Central memory CD8-positive, alpha-beta T cell (primary cell): ENCODE measurements at places on chromosomes 1 and 21.

- no peak for DNase-seq
These were observed 169.6 kb downstream of the TGFB2 start for GRCh38 chr1:218514689-218515088.

DNA sequence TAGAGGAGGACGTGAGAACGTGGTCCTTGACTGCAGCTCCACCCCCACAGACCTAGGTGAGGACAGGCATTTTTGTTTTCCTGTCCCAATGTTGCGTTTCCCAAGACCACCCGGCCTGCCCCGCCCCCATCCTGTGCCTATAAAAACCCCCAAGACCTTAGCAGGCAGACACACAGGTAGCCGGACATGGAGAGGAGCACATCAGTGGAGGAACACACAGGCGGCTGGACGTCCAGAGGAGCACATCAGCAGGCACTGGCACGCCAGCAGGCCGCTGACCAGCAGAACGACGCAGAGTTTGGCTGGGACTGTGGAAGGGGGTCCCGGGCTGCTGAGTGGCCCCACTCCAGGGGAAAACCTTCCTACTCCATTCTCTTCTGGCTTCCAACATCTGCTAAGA, 12.7 kb upstream of the HMGCL start:
- no peak for DNase-seq

DNA sequence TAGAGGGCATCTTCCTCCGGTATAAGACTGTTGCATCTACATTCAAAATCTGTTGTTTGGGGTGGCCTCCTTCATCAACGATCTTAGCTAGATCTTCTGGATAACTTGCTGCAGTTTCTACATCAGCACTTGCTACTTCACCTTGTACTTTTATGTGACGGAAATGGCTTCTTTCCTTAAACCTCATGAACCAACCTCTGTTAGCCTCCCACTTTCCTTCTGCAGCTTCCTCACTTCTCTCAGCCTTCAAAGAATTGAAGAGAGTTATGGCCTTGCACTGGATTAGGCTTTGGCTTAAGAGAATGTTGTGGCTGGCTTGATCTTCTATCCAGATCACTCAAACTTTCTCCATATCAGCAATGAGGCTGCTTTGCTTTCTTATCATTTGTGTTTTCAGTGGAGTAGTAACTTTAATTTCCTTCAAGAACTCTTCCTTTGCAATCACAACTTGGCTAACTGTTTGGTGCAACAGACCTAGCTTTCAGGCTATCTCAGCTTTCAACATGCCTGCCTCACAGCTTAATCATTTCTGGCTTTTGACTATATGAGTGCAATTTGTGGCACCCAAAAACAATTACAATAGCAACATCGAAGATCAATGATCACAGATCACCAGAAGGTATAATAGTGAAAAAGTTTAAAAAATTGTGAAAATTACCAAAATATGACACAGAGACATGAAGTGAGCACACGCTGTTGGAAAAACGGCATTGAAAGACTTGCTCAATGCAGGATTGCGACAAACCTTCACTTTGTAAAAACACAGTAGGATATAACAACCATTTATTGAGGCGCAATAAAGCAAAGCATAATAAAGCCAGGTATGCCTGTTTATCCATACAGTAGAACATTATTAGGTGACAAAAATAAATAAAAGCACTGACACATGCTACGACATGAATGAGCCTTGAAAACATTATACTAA, 56.7 kb upstream of the GFI1 start:
- no peak for DNase-seq

DNA sequence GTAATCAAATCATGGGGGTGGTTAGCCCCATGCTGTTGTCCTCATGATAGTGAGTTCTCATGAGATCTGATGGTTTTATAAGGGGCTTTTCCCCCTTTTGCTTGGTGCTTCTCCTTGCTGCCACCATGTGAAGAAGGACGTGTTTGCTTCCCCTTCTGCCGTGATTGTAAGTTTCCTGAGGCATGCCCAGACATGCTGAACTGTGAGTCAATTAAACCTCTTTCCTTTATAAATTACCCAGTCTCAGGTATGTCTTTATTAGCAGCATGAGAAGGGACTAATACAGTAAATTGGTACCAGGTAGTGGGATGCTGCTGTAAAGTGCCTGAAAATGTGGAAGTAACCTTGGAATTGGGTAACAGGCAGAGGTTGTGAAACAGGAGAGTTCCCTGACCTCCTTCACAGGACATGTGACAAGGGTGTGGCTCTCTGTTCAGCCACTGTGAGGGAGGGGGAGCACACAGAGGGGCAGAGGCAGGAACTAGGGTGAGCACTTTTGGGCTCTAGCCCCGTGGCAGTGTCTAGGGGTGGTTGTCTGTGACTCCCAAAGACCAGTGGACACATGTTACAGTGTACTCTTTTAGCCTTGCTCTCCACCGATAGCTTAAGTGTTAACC, 105.3 kb downstream of the BACH1 start:
- no peak for DNase-seq

DNA sequence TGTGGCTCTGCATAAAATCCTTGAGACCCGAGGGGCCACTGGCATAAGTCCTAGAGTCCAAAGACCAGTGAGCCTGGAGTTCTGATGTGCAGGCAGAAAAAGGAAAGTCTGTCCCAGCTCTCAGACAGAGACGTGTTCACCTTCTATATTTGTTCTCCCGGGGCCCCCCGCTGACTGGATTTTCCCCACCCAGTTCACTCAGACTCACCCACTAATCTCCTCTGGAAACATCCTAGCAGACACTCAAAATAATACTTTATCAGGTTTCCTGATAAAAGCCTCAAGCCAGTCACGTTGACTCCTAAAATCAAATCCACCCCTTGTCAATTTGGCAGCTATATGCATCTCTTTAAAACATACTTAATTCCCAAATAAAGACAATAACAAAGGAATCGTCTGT, 1084.2 kb upstream of the NCAM2 start:
- no peak for DNase-seq

DNA sequence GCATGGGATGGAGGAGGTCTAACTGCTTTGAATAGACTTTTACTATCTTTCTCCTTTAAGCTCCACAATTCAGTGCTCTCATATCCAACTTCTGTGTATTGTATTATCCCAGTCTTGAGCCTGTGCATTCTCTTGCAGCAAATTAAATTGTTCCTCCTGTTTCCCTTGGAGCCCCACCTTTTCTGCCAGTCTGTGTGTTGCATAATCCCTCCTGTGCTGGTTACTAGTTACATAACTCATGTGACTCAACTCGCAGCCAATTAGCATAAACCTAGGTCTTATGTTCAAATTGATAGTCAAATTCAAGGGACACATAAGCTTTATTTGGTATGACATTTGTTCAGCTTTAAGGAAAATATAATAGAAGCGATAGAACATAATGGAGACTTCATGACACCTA, 1863.5 kb downstream of the MRPL39 start:
- DNase-seq, result no peak

DNA sequence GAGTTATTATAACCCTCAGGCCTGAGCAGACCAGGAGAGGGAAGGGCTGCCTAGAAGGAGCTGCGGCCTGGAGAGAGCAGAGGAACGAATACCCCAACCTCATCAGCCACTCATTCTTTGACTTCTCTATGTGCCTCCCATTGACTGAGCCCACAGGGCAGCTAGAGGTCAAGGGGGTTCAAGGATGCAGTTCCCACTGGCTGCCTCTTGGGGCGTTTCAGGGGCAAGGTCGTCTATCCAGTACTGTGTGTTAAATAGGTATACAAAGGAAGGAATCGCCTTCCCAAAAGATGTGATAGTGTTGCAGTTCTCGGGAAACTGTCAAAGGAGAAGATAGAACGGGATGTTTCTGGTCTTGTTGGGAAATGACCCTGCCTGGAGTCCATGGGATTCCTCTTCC, 250.6 kb downstream of the PRDM2 start:
- DNase-seq, result no peak

DNA sequence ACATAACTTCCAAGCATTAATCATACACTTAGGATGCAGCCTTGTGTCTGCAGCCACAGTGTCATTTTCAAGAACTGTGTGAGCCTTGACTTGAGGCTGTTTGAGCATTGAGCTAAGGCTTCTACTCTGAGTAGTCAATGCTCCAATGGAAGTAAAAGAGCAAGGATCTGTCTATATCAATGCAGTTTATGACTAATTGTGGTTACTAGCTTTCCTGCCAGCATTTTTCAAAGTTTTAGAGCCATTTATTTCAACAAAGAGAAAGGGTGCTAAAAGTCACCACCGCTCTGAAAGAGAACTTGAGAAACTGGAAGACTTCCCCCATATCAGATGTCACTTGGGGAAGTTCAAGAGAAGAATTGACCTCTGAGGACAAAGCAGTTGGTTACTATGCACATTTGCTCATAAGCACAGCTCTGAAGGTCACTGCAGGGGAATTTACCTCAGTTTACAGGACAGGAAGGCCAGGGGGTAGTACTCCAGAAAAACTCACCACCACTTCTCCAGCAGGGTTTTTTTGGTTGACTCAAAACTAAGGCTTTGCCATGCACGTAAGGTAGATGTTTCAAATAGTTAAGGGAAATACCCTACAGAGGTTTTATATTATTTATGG, 24.5 kb upstream of the RGS1 start:
- no peak for DNase-seq

- no peak for DNase-seq
These were observed 8.6 kb downstream of the FNDC5 start for GRCh38 chr1:32861904-32862695.

DNA sequence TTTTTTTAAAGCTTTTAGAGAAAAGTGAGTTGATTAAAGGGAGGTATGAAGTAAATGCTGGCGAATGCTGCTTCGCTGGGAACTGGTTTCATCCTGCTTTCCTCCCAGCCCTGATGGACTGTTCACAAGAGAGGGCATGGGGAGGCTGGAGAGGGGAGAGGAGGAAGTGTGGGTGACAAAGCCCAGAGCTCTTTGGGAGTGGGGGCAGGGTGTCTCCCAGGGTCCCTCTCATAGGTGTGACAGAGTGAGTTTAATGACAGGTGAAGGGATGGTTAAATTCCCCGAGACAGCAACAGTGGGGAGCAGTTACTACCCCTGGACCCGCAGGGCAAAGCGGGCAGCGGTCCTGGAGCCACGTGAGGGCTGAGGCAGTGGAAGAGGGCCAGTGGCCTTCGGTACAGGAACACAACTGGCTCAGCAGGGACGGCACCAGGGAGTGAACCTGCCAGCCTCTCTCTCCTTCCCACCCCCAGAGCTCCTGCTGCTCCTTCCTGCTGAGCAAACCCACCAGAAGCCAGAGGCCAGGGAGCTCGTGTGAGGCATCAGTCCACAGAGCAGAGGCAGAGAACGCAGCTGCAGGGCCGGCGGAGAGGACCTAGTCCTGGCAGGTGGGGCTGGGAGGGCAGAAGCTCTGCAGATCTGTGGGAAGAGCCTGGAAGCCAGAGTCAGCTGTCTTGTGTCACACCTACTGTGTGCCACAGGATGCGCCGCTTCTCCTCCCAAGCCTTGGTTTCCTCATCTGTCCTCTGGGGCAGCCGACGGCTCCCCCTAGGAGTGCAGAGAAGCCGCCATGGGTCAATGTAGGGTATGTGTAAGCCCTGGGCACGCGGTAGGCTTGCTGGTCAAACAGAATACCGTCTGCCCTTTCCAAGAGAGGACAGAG, 20.9 kb upstream of the LRP8 start:
- peak; percentile 4 for DNase-seq

- DNase-seq, result no peak
These were observed 52.0 kb downstream of the KIF21B start for GRCh38 chr1:200971428-200971903.

DNA sequence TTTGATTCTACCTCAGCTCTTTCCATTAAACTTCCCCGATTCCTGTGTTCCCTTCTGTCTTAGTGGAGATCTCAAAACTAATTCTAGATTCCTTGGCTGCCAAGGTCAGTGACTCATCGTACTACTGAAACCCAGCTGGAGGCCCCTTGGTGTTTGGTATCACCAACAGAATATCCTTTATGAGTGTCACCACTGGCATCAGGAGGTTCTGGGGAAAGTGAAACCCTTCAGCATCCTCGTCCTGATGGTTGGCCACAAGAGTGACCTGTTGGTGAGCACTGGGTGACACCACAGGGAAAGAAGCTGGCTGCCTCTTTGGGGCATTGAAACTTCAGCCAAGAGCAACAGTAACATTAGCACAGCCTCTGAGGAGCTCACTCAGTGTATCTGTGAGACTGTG, 9.6 kb downstream of the RAB42 start:
- DNase-seq, result no peak

- DNase-seq, result no peak
These were observed 17.8 kb downstream of the COA7 start for GRCh38 chr1:52680353-52680752.

GRCh38 chr1:228306275-228307217, 98.7 kb downstream of the OBSCN start:
- no peak for DNase-seq

GRCh38 chr1:184199438-184200085, 148.0 kb downstream of the TSEN15 start:
- no peak for DNase-seq

- DNase-seq, result no peak
These were observed 12.6 kb upstream of the RHBG start for GRCh38 chr1:156356262-156356874.

GRCh38 chr1:233707153-233707879, 93.4 kb downstream of the KCNK1 start:
- no peak for DNase-seq

- no peak for DNase-seq
These were observed 656 bp downstream of the ANGPTL1 start for GRCh38 chr1:178870221-178870620.

DNA sequence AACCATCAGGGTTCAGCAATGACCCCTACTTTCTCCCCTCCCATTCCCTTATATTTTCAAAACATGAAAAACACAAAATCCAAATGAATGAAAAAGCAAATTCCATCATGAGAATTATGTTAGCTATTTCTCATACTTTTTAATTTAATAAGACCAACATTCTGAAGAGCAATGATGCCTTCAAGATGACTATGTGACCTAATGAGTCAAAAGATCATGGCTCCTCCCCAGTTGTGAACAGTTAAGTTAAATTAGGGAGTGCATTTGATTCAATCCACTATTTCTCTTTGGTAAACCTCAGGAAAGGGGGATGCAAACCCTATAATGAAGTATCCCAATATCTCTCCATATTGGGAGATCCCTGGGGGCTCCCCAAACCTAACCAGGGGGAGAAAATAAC, 36.5 kb downstream of the PUM1 start:
- DNase-seq, result no peak

DNA sequence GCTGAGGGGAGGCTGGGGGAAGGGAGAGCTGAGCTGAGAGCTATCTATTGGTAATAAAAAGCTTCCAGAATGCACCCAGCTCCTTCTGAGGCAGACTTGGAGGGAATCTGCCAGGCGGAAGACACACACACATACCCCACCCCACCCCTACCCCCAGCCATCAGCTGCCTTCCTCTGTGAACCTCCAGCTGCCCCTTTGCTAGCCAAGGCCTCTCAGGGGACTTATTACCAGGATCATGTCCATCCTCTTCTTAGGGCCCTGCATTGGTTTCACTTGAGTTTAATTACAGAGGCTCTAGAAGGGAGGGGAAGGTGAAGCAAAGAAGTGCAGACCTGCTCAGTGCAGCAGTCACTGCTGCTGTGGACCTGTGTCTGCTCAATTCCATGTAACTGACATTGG, 156.4 kb downstream of the OMA1 start:
- DNase-seq, result no peak
